ENCODE measurements at places on chromosomes 7 and 10.
A peak's percentile ranks its signal among the peaks of the same experiment; 100 is the strongest.

GRCh38 chr10:59950105-59950504, 43.7 kb upstream of the CCDC6 start:
- no peak for DNase-seq

- DNase-seq, result no peak
These were observed 4.4 kb upstream of the GRK5 start for GRCh38 chr10:119203006-119203405.

DNA sequence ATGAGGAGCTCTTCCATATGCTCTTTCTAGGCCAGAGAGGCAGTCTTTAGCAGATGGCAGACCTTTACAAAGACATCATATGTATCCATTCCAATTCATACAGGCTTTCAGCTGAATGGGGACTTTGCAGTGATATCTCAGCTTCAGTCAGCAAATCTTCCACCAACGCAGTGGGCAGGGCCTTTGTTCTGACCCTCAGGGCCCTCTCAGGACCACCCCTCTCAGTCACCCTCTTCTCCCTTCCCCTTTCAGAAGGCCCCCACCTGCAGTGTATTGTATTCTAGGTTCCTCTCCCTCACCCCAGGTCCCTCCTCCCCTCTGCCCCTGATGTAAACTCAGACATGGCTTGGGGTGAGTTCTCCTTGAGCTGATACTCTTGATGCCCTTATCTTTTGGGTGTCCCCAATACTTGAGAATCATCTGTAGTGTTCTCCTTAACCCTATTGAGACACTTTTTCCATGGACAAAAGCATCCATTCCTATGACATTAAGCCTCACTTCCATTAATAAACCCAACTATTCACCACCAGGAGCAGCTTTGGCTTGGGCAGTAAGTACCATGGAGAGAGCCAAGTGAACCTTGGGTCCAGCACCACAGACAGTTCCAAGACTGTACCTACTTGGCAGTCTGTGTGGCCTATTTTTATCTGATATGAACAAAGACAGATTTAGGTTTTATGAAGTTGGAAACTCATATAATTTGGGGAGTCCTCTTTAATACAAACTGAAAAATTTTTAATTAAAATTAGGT, 62.7 kb downstream of the ADCYAP1R1 start:
- no peak for DNase-seq

DNA sequence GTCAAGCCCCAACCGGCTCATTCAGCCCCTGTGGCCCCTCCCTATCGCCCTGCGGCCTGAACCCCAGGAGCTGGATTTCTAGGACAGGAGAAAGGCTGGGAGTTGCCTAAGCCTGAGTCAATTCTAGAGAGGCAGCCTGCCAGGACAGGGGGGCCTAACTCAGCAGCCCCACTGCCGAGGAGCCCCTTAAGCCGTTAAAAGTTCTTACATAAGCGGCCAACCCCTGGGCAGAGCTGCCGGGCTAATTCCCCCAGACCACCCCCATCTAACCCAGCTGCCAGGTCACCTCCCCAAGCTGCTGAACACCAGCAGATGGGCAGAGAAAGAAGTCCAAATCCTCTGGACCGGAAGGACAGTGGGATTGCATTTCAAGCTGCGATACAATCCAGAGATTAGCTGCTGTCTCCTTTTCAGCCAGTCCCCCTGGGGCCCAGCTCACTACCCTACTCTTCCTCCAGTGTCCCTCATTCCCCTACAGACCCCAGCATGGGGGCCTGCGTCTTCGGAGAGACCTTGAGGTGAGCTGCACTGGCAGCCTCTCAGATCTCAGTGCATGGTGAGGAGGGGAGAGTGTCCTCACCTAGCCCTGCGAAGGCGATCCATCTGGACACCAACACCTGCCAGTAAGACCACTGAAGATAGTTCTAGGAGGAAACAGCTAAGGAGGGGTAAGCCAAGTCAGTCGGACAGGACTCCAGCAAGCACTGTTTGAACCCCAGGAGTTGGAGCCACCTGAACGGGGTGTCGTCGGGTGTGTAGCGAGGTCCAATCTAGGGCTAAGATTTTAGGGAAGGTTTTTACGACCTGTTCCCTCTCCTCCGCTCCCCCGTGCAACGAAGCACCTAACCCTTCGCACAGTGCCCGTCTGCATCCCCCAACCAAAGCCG, 830 bp downstream of the IMPDH1 start:
- DNase-seq, result no peak

GRCh38 chr7:33539198-33539597, 366.1 kb upstream of the BMPER start:
- DNase-seq, result no peak

GRCh38 chr10:90695915-90696676, 161.7 kb downstream of the HTR7 start:
- no peak for DNase-seq

DNA sequence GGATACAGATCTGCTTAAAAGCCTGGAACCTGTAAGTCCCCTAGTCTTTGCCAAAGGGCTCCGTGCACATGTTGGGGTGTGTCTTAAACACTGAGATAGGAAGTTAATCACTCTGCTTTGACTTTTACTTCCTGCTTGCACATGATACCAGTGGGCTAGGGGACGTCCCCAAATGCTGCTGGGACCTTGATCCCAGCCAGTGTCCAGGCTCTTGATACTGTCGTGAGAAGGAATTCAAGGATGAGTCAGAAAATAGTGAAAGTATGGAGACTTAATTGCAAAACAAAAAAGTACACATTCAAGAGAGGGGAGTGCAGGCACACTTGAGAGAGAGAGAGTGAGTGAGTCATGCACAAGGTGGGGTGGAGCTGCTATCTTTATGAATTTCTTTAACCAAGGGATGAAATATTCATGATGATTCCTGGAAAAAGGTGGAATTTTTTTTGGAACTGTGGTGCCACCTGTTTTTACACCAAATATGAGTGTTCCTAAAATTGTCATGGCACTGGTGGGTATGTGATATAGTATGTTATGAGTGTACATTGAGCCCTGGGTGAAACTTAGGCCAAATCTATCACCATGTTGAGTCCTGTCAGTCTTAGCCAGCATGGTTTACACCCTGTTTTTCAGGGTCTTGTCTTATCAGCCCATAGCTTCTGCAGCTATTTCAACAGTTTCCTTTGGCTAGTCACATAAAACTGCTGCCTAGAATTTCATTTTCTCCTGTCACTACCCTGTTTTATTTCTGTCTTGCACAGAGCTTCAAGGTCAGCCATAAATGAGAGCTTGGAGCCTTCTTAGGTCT, 88.3 kb upstream of the CYP26C1 start:
- DNase-seq, result no peak

GRCh38 chr10:43219848-43220247, 47.0 kb downstream of the RASGEF1A start:
- DNase-seq, result no peak

DNA sequence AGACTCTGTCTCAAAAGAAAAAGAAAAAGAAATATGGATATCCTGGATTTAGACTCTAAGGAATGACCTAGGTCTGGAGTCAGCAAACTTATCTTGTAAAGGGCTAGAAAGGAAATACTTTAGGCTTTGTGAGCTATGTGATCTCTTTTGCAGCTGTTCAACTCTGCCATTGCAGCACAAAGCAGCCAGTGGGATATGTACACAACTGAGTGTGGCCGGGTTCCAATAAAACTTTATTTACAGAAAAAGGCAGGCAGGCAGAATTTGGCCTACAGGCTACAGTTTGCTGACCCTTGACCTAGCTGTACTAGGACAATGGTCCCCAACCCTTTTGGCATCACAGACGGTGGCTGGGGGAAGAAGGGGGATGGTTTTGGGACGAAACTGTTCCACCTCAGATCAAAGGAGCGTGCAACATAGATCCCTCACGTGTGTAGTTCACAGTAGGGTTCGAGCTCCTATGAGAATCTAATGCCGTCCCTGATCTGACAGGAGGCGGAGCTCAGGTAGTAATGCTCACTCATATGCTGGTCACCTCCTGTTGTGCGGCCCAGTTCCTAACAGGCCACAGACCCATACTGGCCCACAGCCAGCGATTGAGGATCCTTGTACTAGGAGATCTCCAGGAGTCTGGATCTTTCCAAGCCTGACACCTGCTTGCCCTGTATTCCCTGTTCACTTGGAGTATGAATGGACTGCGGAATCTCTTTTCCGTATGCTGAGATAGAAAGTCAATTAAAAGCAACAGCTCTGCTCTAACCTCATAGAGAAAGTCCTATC, 63.0 kb downstream of the CUL1 start:
- no peak for DNase-seq

DNA sequence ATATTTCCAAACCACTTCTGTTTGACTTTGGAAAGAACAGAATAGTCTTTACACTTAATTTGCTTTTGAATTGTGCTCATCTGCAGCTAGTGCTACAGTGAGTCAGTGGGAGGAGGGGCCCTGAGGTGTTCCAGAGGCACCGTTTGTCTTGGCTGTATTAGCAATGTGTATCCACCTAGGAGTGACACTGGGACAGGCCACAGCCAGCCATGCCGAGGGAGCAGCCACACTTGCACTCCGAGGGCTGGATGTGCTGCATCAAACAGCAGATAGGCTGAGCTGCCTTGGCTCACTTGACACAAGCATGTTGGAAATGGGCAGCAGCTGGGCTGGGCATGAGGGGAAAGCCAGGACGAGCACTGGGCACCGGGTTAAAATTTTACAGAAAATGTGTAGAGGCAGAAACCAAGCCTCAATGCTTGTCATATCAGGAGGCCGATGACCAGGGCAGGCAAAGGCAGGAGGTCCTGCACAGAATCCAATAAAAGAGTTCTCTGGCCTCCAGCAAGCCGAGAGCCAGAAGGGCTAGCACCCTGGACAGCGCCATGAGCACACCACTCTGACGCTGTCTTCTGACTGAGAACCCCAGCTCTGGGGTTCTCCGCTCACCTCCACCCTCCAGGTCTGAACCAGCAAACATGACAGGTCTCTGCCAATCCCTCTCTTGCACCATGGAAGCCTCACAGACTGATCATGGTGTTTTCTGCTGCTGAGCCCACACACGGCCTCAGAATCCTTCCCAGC, 163.3 kb downstream of the GRID1 start:
- no peak for DNase-seq

DNA sequence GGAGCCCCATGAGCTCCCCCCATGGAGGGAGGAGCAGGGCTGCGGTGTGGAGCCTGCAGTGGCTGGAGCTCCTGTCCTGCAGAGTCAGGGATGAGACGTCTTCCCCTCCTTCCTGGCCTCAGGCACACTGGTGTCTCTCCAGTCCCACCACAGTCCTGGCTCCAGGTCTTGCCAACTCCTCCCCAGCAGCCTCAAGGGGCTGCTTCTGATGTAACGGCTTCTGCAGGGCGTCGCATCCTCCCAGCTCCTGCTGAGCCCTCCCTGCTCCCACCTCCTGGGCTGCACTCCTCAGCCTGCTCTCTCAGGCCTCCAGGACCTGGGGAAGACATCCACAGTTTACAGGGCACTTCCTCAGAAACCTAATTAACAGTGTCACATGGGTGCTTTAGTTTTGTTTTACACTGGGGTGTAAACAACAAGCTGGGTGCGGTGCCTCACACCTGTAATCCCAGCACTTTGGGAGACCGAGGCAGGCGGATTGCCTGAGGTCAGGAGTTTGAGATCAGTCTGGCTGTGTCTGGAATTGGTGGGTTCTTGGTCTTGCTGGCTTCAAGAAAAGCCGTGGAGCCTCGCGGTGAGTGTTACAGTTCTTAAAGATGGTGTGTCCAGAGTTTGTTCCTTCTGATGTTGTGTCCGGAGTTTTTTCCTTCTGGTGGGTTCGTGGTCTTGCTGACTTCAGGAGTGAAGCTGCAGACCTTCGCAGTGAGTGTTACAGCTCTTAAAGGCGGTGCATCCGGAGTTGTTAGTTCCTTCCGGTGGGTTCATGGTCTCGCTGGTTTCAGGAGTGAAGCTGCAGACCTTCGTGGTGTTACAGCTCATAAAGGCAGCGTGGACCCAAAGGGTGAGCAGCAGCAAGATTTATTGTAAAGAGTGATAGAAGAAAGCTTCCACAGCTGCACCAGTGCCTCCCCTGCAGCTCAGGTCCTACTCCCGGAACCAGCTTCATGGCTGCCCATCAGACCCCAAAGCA, 95.0 kb downstream of the PAXIP1 start:
- no peak for DNase-seq

DNA sequence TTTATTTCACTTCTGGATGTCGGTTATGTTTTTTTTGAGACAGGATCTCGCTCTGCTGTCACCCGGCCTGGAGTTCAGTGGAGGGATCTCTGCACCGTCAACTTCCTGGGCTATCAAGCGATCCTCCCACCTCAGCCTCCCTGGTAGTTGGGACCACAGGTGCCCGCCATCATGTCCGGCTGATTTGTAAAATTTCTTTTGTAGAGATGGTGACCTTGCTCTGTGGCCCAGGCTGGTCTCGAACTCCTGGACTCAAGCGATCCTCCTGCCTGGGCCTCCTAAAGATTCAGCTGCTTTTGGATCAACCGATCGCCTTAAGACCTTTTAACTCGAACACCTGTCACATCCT, 606 bp upstream of the RABGEF1 start:
- no peak for DNase-seq

- DNase-seq, result no peak
These were observed 96.0 kb downstream of the GATA3 start for GRCh38 chr10:8150401-8150905.

- no peak for DNase-seq
These were observed 185.5 kb downstream of the SGMS1 start for GRCh38 chr10:50438049-50438936.

DNA sequence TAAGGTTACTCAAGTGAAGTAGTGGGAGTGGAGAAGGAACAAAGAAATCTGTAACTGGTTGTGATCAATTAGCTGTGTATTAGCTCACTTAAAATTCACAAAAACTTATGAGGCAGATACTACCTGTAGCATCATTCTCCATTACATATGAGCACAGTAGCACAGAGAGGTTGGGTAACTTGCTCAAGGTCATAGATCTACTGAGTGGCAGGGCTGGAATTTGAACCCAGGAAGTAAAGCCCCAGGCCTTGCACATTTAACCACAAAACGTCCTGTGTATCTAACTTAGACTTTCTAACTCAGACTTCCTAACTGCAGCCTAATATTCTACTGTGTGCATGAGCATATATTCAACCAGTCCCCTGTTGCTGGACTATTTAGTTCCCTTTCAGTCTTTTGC, 5.6 kb upstream of the SLF2 start:
- DNase-seq, result no peak

- peak; percentile 19 for DNase-seq
These were observed 594 bp downstream of the ZNF503 start for GRCh38 chr10:75400771-75401568.

DNA sequence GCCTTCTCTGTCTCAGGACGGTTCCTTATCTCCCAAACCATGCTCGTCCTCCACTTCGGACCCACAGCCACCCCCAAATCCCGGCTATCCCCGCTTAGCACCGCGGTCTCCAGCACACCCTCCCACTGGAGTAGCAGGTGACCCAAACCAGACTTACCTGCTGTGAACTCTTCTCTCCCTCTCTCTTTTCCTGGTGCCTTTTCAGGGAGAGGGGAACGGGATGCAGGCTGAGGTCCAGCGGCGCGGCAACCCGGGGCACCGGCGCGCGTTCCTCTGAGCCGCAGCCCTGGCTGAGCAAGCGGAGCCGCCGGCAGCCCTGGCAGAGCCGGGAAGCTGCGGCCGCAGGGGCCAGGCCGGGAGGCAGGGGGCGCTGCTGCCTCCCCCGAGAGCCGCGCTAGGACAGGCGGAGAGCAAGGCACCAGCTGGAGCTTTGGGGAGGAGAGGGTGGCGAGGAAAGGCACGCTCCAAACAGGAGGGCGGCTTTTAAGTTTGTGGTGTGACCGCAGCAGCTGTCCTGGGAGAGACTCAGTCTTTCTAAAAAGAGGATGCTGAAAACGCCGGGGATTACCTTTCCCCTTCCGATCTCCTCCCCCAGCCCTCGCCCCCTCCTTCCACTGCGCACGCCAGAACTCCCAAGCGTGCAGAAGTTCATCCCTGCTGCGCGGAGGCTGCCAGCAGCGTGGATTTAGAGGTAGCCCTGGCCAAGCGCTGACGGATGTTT, at the start of gene SEMA3D:
SEMA3D (minus strand) TSS at position 536 of the 721 bp plus-strand sequence. CDS start 65,165 bp downstream, outside the sequence.
- DNase-seq, result peak; percentile 69

- peak; percentile 2 for DNase-seq
These were observed 11.6 kb downstream of the CYP3A43 start for GRCh38 chr7:99839287-99840021.

Data from DMS79 treated with DMSO at 0.1 percent for 48 hours (cell line).